Cardiac fibroblast (primary cell): ENCODE measurements at places on chromosomes 7 and 10.

GRCh38 chr7:141272417-141272816 lies 198.6 kb downstream of the TMEM178B start:
- DNase-seq: no peak

GRCh38 chr10:35352512-35352911 lies 16.2 kb downstream of the CCNY start:
- DNase-seq: no peak

- DNase-seq: peak; percentile 76
These were observed 53.7 kb upstream of the ZNF273 start for GRCh38 chr7:64849250-64849923.

GRCh38 chr10:52762088-52762487 lies 10.5 kb downstream of the MBL2 start:
- DNase-seq: no peak

DNA sequence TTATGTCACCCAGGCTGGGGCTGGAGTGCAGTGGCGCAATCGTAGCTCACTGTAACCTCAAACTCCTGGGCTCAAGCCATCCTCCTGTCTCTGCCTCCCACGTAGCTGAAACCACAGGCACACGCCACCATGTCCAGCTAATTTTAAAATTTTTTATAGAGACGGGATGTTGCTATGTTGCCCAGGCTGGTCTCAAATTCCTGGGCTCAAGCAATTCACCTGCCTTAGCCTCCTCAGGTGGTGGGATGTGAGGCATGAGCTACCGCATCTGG lies 123.2 kb upstream of the PARD3 start:
- DNase-seq: peak; percentile 65

DNA sequence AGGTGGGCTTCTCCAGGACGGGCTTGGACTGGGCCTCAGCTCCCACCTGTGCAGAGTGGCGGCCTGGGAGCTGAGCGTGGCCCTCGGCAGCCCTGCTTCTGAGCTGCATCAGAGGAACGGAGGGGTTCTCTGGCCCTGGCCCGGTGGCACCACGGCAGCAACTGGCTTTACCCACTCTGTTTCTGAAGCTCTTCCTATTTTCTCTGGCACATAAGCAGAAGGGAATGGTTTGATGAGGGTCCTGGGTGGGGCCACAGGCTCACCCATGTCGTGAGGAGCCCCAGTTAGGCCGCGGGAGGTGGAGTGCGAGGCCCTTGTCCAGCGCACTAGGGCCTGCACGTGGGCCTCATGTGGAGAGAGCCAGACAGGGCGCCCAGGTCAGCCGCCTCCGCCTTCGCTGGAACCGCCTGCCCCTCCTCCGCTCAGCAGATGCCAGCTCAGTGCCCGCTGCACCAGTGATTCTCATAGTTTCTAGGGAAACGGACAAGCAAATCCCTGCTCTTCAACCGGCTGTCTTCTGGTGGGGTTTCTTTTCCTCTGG lies 284.0 kb downstream of the CELF2 start:
- DNase-seq: no peak

DNA sequence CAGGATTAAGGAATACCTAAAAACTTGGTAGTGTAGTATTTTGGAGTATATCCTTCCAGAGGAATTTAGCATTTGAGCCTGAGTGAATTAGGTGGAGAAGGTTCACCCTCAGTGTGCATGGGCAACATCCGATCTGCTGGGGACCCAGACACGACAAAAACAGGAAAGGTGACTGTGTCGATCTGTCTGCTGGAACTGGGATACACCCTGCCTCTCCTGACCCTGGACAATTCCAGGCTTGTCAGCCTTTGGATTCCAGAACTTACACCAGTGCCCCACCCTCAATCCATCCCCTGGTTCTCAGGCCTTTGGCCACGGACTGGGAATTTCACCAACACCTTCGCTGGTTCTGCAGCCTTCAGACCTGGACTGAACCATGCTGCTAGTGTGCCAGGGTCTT lies 41.9 kb downstream of the PTPRE start:
- no peak for DNase-seq

DNA sequence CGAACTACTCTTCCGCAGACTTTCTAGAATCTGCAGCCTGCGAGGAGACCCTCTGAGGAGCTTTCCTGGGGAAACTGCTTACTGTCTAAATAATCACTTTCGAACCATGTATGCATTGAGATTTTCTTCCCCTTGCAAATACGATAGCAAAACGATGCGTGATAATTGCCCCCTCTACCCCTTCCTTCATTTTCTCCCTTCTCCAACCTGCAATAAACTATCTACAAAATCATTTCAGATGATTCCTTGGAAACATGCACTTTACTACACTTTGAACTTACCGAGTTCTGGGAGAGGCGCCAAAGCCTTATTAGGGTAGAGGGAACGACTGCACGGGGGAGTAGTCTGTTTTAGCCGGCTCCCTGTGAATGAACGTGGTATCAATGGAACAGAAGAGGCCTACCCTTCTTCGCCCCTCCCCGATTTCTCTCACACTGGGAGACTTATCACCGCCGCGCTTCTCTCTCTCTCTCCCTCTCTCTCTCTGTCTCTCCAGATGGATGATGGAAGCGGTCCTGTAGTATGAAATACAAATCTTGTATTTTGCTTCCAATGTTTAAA lies at the start of gene FGFBP3:
Gene FGFBP3, minus strand, starts transcription at position 370 of the 561 bp plus-strand sequence. CDS start 517 bp downstream, outside the sequence.
- DNase-seq: peak; percentile 44

GRCh38 chr7:12570534-12571461 lies at the start of gene SCIN:
Gene SCIN, plus strand, starts transcription at chr7:12570720. Its CDS starts 67 bp downstream, at chr7:12570787.
- peak; percentile 11 for DNase-seq

GRCh38 chr7:122397381-122397780 lies 92.8 kb upstream of the FEZF1 start:
- no peak for DNase-seq

DNA sequence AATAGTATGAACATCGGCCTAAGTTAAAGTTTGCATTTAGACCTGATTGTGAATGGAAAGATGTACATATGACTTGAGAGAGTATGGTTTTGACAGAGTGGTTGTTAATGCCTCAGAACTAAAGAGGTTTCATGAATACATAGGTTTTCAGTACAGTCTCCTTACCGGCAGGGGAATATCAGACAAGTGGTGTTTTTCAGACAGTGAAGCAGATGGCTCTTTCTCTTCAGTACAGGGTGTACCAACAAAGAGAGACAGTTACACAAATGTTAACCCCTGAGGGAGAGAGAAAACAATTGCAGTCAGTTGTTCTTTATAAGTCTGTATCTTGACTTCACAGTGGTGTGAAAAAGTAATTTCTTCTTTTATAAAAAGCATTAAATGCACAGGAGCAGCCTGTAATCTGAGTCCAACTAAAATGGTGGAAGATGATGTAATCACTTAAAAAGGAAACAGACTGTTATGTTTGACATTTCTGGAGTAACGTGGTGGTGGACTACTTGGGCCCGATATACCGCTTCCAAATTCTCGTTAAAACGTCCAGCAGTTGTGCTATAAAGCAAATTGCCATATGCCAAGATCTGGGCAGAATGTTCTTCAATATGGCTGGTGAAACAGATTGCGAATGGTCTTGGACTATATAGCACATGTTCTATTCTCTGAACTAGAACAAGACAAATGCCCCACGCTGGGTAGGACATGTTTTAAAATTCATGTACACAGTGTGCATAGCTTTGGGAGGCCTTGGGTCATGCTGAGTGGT lies 69.2 kb downstream of the SDK1 start:
- no peak for DNase-seq
